NK-92 treated with Interleukin-12 subunit alpha and Interleukin-12 subunit beta, amount 100 ng/mL, for 24 hours (cell line): ENCODE measurements at places on chromosomes 16 and 17.

DNA sequence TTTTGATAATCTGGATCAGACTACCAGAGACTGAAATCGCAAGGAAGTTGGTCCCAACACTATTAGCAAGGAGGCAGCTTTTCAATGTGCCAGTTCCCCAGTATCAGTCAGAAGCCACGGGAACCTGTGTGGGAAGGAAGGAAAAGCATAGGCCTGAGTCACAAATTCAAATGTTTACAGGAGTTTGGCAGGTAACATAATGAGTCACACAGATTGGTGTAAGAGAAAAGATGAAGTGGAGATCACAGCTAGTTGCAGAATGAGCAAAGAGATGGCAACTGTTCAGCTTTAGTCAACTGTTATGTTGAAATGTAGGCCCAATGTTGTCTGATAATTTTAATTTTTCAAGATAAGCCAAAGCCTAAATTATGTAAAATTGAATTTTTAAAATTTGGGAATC is 28.1 kb upstream of the ITGA2B start:
- DNase-seq = no peak

GRCh38 chr16:17945080-17945601 is 391.4 kb downstream of the NPIPA8 start:
- DNase-seq = no peak

DNA sequence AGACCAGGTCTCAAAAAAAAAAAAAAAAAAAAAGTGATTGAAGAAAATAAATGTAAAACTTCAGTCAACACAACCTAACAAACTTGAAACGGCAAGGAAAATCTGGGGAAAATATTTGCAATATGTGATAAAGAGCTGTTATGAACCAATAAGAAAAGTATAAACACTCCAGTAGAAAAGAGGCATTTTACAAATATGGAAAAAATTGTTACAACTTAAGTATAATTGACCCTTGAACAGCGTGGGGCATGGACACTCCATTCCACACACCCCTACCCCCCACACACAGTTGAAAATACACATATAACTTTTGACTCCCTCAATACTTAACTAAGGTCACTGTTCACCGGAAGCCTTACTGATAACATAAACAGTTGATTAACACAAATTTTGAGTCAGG is 20.7 kb downstream of the MFSD11 start:
- no peak for DNase-seq

GRCh38 chr16:24116989-24117388 is 139.1 kb upstream of the CACNG3 start:
- DNase-seq = no peak

- no peak for DNase-seq
Observed at GRCh38 chr16:78175287-78175686, 75.8 kb downstream of the WWOX start.

DNA sequence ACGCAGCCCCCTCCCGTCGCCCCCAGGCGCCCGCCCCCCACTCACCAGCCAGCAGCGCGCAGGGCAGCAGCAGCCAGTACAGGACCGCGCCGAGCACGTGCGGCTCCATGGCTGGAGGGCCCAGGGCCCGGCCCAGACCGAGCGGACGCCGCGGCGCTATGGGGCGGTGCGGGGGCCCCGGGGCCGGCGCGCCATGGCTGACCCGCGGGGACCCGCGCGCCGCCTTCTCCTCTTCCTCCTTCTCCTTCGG is 239 bp downstream of the PIEZO1 start:
- DNase-seq = no peak

- no peak for DNase-seq
Observed at GRCh38 chr16:69110406-69110805, 5.0 kb downstream of the HAS3 start.

- no peak for DNase-seq
Observed at GRCh38 chr16:56515665-56516064, 4.2 kb downstream of the BBS2 start.

- no peak for DNase-seq
Observed at GRCh38 chr17:37742762-37743611, 1.9 kb downstream of the HNF1B start.

DNA sequence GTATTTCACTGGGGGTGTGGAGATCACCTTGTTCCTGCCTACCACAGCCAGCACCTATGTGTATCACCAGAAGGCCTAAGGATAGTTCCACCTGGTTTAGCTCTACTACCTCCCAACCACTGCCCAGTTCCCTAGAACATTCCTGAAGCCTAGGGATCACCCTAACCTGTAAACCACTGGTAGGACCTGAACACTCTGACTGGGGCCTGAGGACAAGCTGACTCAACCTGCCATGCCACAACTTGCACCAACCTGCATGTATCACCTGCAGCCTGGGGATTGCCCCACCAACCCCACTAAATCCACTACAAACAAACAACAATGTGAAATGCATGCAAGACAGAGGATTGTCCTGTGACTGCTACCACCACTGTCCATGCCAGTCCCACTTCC is 128.1 kb downstream of the KIF2B start:
- DNase-seq = no peak

- DNase-seq = no peak
Observed at GRCh38 chr16:46986896-46987295, 13.4 kb upstream of the DNAJA2 start.

- DNase-seq = no peak
Observed at GRCh38 chr17:50059759-50060273, 3.9 kb downstream of the ITGA3 start.

DNA sequence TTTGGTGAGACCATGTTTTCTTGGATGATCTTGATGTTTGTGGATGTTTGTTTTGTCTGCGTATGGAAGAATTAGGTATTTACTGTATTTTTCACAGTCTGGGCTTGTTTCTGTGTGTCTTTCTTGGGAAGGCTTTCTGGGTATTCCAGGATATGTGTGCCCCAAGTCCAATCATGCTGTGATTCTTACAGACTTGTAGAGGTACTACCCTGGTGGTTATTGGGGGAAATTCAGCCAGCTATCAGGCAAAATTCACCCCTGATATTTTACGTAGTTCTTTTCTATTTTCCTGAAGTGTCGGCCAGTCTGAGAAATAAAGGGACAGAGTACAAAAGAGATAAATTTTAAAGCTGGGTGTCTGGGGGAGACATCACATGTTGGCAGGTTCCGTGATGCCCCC is 33.4 kb upstream of the ARL4D start:
- DNase-seq = no peak

GRCh38 chr16:75919664-75920063 is 193.4 kb upstream of the CPHXL start:
- no peak for DNase-seq

DNA sequence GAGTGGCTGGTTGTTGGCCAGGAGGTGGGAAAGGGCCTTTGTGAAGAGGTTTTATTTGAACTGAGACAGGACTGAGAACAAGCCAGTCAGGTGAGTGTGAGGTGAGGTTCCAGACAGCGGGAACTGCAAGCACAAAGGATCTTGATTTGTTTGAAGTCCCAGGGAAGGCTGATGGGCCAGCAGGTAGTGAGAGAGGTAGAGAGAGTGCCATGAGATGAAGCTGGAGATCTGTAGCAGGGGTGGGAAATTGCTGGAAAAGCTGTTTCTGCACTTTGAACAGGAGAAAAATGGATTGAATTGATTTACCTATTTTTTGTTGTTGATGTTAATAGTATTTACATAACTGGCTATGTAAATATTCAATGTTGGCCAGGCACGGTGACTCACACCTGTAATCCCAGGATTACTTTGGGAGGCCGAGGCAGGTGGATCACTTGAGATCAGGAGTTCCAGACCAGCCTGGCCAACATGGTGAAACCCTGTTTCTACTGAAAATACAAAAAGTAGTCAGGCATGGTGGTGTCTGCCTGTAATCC is 7.7 kb upstream of the DCTPP1 start:
- DNase-seq = no peak

GRCh38 chr17:61155590-61156237 is 243.9 kb upstream of the TBX2 start:
- no peak for DNase-seq

DNA sequence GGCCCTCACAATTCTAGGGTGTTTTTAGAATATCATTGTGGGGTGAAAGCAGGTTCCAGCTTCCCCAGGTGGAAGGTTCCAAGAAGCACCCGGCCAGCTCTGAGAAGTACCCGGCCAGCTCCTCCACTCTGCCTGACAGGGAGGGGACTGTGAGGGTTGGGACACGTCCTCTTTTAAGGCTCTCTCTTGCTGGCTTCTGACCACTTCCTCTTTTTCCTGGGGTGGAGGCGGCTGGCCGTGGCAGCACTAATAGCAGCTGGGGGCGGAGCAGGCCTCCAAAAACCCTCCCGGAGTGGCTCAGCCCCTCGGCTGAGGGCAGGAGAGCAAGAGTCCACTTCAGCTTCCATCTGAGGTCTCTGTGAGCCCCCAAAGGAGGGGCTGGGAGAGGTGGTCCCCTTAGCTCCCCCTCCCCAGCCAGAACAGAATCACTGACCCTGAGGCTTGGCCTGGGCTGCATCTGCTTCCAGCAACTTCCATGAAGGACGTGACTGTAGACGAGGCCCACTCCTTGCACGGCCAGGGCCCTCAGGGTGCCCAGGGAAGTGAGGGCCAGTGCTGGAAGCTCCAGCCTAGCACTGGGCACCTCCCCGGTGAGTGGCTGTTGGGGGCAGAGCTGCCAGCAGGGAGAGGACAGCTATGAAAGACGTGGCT is 26.7 kb upstream of the PLCG2 start:
- no peak for DNase-seq

GRCh38 chr17:7047566-7047965 is 3.7 kb upstream of the SLC16A11 start:
- no peak for DNase-seq

GRCh38 chr17:10268005-10268404 is 69.6 kb upstream of the GAS7 start:
- DNase-seq = no peak

DNA sequence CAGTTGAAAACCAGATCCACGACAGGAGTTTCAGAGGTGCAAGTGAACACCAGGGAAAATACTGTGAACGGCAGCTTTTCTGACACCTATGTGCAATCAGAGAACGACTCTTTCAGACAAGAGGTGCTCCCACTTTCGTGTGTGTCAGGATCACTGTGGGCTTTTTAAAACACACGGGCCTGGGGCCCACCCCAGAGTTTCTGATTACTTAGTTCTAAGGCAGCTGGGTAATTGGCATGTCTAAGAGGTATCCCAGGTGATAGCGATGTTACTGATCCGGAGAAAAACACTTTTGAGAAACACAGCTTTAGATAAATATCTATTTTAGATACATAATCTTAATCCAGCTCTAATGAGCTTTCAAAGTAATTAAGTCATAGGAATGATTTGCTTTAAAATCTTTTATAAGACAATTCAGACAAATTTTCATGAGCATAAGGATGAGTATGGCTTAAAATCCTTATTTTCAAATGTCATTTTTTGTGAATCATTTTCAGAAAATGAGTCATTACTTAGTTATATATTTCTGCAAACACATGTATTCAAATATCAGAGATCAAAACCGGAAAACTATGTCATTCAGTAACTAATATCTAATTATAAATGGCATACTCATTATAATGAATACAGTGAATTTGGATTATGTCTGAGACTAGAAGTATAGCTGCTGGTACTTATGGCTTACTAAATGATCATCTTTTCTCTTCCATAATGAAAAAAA is 217.9 kb upstream of the PSMD7 start:
- no peak for DNase-seq

GRCh38 chr17:37339321-37339720 is 36.5 kb upstream of the C17orf78 start:
- no peak for DNase-seq

GRCh38 chr17:74451557-74451956 is 14.9 kb upstream of the CD300A start:
- no peak for DNase-seq

- DNase-seq = no peak
Observed at GRCh38 chr16:535446-536405, 8.2 kb downstream of the CAPN15 start.
